ENCODE measurements at places on chromosomes 2 and 18.

- no peak for DNase-seq
Observed at GRCh38 chr2:187310701-187311100, 137.4 kb downstream of the CALCRL start.

- DNase-seq: no peak
Observed at GRCh38 chr2:148342086-148342485, 302.5 kb upstream of the EPC2 start.

GRCh38 chr2:121435790-121436189 lies 94.9 kb upstream of the RNU4ATAC start:
- no peak for DNase-seq

- DNase-seq: no peak
Observed at GRCh38 chr2:178110681-178111080, 1.6 kb upstream of the RBM45 start.

DNA sequence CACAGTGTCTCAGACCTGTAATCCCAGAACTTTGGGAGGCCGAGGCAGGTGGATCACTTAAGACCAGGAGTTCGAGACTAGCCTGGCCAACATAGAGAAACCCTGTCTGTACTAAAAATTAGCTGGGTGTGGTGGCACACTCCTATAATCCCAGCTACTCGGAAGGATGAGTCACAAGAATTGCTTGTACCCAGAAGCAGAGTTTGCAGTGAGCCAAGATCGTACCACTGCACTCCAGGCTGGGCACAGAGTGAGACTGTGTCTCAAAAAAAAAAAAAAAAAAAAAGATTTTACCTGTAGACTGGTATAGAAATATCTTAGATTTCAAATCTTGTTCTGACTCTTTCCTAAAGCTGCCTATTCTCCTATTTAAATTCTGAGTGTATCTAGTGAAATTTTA lies 7.2 kb upstream of the KLHL29 start:
- no peak for DNase-seq

DNA sequence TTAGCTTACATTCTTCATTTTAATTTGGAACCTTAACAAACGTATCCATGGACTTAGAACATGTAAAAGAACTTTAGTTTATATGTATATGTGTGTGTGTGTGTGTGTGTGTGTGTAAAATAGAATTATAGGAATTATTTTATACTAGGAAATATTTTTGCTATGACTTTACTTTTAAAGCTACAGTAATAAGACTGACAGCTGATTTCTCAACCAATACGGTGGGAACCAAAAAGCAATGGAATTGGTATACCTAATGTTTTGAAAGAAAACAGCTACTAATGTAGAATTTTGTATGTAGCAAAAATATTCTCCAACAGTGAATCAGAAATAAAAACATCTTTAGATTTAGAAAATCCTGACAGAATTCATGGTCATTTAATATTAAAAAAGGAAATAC lies 146.5 kb upstream of the ARL4C start:
- DNase-seq: no peak

- DNase-seq: no peak
Observed at GRCh38 chr2:238388794-238389193, 37.9 kb upstream of the ASB1 start.

- DNase-seq: no peak
Observed at GRCh38 chr2:221574231-221574570, 2.1 kb upstream of the EPHA4 start.

DNA sequence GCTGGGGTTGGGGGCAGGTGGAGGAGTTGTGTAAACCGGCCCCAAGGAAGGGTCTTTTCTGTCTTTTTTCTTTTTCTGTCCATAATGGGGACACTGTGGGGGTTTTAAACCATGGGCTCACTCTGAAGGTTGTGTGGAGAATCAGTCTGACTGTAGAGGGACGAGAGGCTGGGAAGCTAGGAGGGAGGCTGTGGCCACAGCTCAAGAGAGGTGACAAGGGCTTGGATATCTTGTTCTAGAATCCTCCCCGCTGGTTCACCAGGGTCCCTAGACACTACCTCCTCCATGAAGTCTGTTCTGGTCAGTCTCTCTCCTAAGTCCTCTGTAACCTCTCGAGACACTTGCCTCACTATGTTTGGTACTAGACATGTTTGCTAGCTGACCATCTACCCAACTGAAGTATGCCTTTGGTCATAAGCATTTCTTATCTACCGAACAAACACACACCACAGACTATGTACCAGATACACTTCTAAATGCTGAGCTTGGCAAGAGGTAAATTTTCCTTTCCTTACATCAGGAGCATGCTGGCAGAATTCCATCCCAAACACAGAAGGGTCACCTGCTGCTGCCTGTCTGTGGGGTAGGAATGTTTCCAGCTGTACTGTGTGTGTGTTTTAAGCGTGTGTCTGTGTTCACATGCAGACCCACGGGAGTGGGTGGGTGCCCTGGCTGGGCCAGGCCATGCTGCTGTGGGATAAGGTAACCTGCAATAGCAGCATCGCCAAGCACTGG lies 69.6 kb upstream of the MGAT4A start:
- DNase-seq: no peak

DNA sequence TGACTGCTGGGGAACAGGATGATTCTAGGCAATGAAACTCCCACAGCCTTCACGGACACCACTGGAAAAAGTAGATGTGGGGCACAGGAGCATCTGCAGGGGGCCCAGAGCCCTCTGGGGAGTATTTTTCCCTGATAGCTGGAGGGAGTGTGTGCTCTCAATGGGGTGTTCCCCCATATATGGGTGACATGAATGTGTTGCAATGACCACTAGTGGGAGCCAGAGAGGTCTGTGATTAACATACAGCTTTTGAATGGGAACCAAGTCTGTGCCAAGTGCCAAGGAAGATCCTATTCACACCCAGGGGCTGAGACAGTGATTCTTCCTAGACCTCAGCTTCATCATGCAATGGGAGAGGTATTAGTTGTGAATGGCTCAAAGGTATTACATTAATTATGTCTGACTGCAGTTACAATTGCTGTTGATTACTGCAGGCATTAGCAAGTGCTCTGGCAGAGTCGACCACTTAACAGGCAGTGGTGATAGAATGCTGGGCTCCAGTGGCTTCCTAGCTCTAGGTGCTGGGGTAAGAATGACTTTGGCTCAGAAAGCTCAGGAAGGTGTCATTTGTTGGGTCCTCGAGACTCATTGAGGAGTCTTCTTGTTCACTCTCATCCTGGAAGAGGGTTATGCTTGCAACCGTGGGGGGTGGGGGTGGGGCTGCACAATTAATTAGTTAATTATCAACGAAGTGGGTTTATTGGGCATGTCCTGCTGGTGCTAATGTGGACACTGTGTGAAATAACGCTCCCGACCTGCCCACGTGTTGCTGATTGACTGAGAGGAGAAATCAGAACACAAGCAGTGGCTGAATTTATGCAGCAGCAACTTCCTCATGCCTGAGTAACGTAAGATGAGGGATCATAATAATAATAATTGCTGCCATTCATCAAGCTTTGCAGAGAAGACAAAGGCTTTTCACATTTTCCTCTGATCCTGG lies 194.1 kb downstream of the CLIP4 start:
- DNase-seq: peak; percentile 73

GRCh38 chr18:3885209-3885792 lies 435.3 kb downstream of the TGIF1 start:
- DNase-seq: peak; percentile 23

GRCh38 chr18:75862458-75862857 lies 435.0 kb upstream of the SMIM21 start:
- no peak for DNase-seq

DNA sequence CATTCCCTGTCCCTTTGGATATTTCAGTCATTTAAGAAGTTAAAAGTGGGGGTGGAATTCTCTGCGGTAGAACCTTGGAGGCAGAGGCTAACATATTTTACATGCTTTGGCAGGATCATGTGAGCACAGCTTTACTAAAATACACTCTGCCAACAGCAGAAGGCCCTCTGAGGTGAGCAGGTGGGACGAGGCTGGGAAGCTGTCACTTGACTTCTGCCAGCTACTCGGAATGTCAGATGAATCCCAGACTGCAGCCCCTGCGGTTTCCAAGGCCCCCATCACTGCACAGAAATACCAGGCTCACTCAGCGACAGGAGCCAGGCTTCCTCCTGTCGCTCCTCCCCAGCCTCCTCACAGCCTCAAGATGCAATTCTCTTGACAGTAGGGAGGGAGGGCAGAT lies 220.9 kb upstream of the REV1 start:
- no peak for DNase-seq

DNA sequence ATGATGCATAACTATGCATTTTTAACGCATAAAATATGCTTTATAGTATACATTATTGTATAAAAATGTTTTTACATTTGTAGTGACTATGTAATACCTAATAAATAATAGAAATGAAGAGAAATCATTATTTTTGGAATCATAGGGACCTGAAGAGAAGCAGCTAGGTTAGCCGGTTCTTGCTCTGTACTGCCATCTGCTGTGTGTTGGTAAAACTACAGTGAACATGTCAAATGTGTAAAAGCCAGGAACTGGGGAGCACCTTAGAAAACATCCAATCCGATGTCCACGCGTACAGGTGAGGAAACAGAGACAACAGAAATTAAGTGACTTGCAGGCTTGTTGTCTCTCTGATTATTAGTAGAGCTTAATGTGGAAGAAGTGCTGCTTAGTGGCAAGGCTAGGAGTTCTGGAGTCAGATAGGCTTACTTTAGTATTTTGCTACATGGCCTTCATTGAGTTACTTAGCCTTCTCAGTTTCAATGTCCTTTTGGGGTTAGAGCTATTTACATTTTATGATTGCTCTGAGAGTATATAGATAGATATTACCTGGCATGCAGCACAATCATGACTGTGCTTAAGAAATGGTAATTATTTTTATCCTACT lies 386.5 kb downstream of the DLGAP1 start:
- peak; percentile 46 for DNase-seq

- peak; percentile 52 for DNase-seq
Observed at GRCh38 chr2:105398336-105399206, at the start of gene FHL2. FHL2 (minus strand) TSS chr2:105399051; CDS start chr2:105386516, 12,535 bp downstream.

GRCh38 chr2:30645745-30646119 lies 161.5 kb downstream of the CAPN13 start:
- no peak for DNase-seq

DNA sequence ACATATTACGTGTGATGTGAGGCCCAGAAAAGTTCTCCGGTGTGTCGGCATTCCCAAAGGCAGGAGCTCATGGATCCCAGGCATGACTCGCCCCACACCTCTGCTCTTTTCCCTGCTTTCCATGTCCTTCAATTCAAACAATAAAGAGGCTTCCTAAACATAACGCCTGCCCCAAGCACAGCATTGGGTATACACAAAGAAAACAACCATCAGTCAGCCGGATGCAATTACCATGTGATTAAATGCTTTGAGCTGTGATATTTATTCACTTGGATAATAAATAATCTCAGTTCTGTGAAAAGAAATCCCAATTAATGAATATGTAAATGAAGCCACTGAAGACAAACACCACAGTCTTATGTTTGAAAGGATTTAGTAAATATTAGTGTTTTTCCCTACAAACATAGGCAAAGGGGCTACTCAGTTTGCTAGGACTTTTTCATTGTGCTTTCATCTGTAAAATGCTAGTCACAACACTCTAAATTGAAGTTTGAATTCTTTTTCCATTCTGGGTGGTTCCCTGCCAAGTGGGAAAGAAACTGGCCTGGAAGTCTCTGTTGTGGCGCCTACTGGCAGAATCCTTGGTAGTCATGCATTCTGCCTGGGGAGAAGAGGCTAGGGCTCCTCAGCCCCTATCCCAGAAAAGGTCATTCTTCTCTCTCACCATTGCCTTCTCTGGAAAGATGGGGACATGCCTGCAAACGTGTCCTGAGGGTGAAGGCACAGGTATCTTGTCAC lies 144.7 kb downstream of the COL6A3 start:
- no peak for DNase-seq

- no peak for DNase-seq
Observed at GRCh38 chr2:139613264-139613663, 833.1 kb upstream of the NXPH2 start.

- DNase-seq: no peak
Observed at GRCh38 chr2:82075875-82076274, 1771.3 kb upstream of the LRRTM1 start.

DNA sequence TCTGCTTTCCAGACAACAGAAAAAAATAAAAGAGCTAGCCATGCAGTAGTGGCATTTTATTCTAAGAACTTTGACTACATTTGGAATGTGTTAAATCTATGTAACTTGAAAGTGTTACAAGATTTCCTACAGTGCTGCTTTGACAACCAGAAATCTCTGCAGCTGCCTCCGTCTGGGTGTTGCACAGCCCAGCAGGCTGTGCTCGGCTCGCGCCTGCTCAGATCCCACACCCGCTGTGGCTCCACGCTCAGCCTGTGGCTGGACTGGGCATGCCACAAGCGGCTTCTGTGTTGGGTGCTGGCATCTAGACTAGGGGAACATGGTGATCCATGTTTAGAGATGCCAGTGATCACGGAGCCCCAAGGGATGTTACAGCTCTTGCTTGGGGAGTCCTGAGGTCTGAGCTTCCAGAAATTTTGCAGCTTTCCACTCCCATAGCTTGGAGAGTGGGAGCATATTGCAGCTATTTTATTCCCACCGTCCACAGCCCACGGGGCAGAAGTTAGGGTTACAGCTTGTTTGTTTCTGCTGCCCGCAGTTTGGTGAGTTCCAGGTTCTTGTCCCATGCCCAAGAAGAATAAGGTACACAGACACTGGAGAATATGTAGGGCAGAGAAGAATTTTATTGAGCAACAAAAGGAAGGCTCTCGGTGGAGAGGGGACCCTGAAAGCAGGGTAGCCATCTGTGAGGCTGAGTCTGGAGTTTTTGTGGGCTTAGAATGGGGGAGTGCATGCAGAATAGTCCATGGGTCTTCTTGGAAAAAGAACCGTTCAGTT lies 44.1 kb downstream of the FAM171B start:
- no peak for DNase-seq

DNA sequence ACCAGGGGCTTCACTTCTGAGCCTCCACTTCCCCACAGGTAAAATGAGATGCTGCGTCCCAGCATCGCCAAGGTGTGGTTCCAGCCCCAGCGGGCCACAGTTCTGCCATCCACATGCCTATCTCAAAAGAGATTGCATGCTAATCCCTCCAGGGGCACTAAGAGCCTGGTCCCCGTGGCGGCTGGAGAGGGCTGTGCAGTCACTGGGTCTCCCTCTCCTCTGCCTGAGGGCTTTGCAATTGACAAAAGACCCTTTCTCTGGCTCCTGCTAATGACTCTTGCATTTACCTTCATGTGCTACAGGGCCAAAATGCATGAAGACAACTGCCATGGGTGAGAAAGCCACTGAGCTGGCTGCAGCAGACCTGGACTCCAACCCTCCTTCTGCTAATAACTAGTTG lies 18.5 kb downstream of the ZBTB7C start:
- DNase-seq: no peak

GRCh38 chr2:219918254-219918653 lies 290.8 kb downstream of the SLC4A3 start:
- DNase-seq: no peak

GRCh38 chr2:145029873-145030272 lies 510.0 kb upstream of the ZEB2 start:
- no peak for DNase-seq
